Endothelial cell of umbilical vein (primary cell): ENCODE measurements at places on chromosomes 5 and 9. TPM values are rescaled to one million over a fixed set of nuclear protein-coding genes. Genes with fewer than 3 reads are reported as not detected.

The FCN1 gene
- polyA plus RNA-seq = not detected in 2 replicates

The PAEP gene
- not detected in 2 replicates for polyA plus RNA-seq

The PCDHGA8 gene
- polyA plus RNA-seq = 0.43 and 0.44 TPM in 2 replicates

The GZMA gene
- 0.11 TPM in 1 of 2 replicates, not detected in the other for polyA plus RNA-seq

The GHR gene
- polyA plus RNA-seq = 0.22 and 0.28 TPM in 2 replicates

The SPATA31E1 gene
- polyA plus RNA-seq = not detected in 2 replicates

The CRHBP gene
- 0.08 and 0.27 TPM in 2 replicates for polyA plus RNA-seq

The FBLL1 gene
- polyA plus RNA-seq = 2.5 and 4.2 TPM in 2 replicates

The SPINK7 gene
- polyA plus RNA-seq = not detected in 2 replicates

The GARIN3 gene
- polyA plus RNA-seq = not detected in 2 replicates

The SLC1A3 gene
- polyA plus RNA-seq = 0.13 and 0.36 TPM in 2 replicates

The ZNF354C gene
- polyA plus RNA-seq = 1.2 and 1.5 TPM in 2 replicates

The PCDHA3 gene
- 0.07 and 0.08 TPM in 2 replicates for polyA plus RNA-seq

The PCDHB2 gene
- polyA plus RNA-seq = 0.40 and 0.57 TPM in 2 replicates

The DNAI1 gene
- polyA plus RNA-seq = not detected in 2 replicates

The LHX3 gene
- polyA plus RNA-seq = not detected in 2 replicates

The SLC28A3 gene
- polyA plus RNA-seq = not detected in 2 replicates

The RCL1 gene
- 9.0 and 12.9 TPM in 2 replicates for polyA plus RNA-seq
